AG20443 (cell line): ENCODE measurements at places on chromosomes 1 and 21.

DNA sequence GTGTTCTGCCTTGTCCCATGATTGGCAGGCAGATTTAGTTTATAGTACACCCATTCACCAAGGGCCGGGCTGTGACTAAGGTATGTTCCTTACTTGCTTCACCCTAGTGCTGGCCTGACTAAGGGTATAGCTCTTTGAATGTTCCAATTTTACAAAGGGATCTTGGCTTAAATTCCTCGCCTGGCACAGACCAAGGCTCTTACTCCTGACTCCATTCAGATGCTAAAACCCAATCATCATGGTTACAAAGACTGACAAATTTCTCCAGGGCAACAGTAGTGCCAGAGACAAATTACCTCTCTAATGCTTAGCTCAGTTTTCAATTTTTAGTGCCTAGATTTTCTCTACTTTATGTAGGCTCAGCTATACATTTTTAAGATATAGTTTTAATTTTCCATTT is 11.5 kb upstream of the C1orf53 start:
- no peak for DNase-seq

DNA sequence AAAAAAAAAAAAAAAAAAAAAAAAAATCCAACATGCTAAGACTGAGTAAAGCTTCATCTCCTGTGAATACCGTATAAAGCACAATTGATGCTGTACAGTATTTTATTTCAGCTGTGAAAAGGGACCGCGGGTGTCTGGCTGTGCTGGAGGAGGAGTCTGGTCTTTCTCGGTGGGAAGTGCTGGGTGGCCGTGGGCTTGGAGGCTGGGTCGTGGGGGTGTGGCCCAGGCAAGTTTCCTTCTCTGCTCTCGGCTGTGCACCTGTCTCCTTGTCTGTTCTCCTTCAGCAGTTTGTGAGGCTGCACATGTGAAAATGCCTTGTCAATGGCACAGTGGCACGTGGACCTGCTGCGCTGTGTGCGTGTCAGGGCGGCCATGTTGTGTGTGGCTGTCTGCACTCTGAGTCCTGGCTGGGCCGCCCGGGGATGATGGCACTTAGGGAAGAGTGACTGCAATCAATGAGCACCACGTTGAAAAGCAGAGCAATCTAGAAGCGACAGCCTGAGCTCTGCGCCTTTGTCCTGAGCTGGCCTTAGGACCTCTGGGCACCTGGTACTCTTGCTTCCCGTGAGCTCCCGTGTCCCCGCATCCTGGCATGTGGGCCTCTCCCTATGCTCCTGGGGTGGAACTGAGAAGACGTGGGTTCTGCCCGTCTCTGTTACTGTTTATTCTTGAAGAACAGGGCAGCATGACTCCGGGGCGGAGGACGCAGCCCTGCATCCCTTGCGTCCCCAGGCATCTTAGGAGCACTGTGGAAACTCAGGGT is 14.5 kb downstream of the AGPAT3 start:
- DNase-seq, result no peak

DNA sequence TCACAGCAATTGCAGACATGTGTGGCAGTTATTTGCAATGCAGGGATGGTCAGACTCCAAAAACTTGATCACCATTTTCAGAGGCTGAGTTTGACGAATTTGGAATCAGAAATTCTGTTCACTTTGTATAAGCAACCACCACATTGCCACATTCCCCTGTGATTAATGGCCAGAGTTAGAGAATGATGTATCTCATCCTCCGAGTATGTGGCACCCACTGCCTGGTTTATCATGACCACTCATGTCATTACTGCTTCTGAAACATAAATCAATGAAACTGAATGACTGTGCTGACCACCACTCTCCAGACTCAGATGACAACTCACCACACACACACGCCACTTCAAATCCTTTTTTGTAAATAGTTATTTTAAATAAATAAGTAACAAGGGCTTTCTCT is 66.6 kb upstream of the CACHD1 start:
- DNase-seq, result peak; percentile 39

GRCh38 chr1:168976267-168976666 is 130.2 kb upstream of the ATP1B1 start:
- no peak for DNase-seq

- no peak for DNase-seq
Measured at GRCh38 chr1:59063501-59063900, 233.4 kb upstream of the FGGY start.

- DNase-seq, result no peak
Measured at GRCh38 chr1:84803604-84804003, 89.4 kb downstream of the LPAR3 start.

DNA sequence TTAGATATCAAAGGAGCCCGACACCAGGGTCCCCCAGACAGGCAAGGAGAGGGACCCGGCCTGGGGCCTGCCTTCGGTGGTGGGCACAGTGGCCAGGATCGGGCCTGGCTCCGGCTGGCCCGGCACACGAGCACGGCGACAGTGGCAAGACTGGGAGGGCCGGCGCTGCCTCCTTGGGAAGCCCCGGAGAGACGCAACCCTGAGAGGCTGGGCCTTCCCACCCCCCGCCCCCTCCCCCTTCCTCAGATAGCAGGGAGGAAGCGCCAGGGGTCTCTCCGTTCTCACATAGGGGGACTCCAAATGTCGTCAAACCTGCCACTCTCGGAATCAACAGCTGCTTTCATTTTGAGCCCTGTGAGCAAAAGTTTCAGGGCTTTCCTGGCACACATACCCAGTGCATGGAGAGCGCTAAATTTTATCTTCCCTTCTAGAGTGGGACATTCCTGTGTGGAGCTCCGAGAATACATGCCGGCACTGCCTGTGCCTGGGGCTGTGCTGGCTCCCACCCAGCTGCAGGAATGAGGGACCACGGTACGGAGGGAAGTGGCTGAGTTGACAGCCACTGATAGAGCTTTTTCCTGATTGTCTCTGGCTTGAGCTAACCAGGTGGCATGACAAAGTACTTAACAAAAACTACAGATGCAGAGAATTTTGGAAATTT is 62.4 kb downstream of the CD247 start:
- DNase-seq, result peak; percentile 48
